ENCODE measurements at places on chromosomes 2 and 18.

GRCh38 chr18:3405713-3406112 lies 44.3 kb upstream of the TGIF1 start:
- DNase-seq, result no peak

DNA sequence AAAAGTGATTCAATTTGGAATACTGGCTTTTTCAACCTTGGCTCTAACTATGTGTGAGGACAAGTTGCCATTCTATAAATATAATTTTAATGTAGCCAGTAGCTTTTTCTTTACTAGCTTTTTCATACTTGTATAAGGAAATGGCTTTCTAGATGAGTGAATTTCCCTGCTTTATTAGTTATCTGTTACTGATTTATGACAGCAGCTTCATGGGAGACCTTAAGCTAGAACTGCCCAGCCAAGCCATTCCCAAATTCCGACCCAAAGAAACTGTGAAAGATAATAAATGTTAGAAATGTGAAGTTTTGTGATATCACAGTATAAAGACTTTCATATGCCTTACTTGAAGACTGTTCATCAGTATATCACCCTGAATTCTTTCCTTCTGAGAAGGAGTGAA lies 32.3 kb downstream of the BABAM2 start:
- no peak for DNase-seq

DNA sequence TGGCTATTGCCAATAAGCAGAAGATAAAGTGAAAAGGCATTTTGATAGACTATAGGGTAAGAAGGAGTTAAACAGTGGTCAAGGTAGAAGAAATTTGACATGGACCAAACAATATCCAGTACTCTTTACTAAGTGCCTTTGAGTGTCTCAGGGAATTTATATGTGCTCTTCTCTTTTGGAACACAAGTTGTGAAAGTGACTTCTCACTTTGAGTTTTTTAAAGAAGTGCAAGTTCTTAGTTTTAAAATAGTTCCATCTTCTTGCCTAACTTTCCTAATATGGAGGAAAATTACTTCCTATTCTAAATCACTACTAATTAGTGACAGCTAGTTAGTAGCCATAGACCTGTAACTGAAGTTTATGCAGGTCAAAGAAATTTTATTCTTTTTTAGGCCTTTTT lies 63.4 kb downstream of the AFTPH start:
- DNase-seq, result no peak

GRCh38 chr2:56749152-56749752 lies 565.5 kb downstream of the CCDC85A start:
- no peak for DNase-seq

DNA sequence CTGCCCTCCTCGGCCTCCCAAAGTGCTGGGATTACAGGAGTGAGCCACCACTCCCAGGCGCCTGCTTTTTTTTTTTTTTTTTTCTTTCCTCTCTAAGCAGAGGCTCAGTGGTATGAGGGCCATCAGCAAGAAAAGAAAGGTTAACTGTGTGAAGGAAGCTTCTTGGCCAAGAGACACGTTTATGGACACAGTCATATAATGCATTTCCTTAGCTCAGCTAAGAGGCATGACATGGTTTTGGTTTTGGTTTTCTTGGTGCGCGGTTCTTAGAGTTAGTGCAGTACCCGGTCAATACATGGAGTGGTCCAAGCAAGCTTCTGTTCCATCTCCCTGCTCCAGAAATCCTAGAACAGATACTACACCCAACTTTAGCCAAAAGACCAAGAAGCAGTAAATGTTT lies 42.6 kb downstream of the RALBP1 start:
- DNase-seq, result no peak

All from stimulated activated CD8-positive, alpha-beta memory T cell treated with anti-CD3 and anti-CD28 coated beads, Interleukin-15, amount 100 ng/mL, for 24 hours (primary cell).